ENCODE measurements at places on chromosomes 7 and 10.

- no peak for DNase-seq
Measured at GRCh38 chr10:119976421-119976820, 83.9 kb downstream of the SEC23IP start.

GRCh38 chr10:24865783-24866182 is 86.6 kb downstream of the PRTFDC1 start:
- DNase-seq = no peak

DNA sequence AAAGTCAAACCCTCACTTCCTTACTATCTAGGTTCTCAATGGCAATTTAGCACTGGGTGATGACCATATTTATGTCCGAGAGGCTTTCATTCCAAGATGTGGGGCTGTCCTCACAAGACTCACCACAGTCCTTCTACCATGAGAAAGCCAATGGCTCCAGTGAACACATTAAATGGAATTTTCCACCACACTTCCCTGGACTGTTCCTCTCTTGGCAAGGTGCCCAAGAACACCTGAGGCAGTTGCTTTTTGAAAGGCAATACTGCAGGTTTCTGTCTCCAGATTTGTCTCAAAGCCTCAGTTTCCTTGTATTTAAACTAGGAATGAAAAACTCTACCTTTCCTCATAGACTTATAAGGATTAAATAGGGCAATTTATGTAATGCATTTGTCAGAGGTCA is 24.2 kb downstream of the AFAP1L2 start:
- no peak for DNase-seq

GRCh38 chr10:127740596-127740995 is 3.6 kb downstream of the FOXI2 start:
- no peak for DNase-seq

GRCh38 chr10:127836176-127836575 is 56.6 kb downstream of the CLRN3 start:
- no peak for DNase-seq

DNA sequence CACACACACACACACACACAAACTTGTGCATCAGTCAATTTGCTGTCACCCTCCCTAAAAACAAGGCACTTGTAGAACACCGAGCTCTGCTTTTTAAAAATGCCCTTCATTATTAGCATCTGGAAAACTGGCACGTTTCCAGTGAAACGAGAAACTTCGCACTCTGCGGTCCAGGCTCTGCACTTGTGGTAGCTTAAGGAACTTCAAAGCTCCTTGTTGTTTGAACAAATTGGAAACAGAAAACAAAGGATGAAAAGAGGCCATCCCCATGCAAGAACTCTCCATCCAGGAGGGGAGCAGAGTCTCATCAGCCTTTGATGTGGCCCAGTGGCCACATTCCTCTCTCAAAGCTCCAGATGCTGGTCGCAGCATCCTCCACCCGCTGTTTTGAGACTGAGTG is 105.1 kb downstream of the C10orf90 start:
- no peak for DNase-seq

GRCh38 chr10:89591111-89591795 is 53.8 kb downstream of the PANK1 start:
- no peak for DNase-seq
